Caki2 (cell line): ENCODE measurements at places on chromosomes 11 and 22. TPM values are rescaled to one million over a fixed set of nuclear protein-coding genes. Genes with fewer than 3 reads are reported as not detected.

Gene OTOG
- not detected in 2 replicates for total RNA-seq

DNA sequence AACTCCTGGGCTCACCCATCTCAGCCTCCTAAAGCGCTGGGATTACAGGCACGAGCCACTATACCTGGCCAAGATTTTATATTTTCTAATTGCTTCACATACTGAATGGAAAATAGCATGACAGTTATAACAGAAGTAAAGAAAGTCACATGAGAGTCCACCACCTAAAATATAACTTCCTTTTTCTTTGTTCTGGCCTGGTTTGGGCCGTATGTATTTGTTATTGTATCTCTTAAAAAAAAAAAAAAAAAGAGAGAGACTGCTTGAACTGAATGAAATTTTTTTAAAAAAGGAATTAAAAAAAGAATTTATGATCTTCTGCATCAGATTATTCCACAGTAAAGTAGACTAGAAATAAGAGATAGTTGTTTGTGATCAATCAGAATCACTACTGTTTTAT lies 86.0 kb upstream of the GRIK4 start:
- DNase-seq: no peak

DNA sequence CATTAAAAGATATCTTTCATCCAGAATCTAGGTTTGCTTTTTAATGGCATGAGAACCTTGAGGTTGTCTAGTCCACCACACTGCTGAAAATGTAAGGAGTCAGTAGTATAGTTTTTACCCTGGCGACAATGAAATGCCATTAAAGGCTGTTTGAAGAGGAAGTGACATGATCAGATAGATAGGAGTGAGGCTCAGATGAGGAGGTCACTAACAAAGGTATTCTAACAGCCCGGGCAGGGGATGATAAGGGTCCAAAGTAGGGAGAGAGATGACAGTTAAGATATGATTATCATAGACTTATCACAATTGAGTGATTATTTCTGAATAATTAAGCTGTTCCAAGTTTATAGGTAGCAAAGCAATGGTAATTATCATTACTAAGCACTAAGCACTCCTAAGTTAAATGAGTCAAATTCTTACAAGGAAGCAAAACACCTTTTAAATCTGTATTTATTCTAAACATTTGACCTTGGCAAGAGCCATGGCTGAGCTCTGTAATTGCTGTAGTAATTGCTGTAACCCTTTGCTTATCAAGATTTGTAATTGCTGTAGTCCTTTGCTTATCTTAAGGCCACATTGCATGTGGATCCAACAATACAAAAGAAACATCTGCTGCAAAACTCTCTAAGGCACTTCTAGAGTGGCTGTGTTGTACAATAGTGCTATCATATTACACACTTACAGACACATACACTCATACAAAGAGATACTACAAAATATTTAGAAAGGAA lies 92.6 kb downstream of the ENTHD1 start:
- DNase-seq: no peak

DNA sequence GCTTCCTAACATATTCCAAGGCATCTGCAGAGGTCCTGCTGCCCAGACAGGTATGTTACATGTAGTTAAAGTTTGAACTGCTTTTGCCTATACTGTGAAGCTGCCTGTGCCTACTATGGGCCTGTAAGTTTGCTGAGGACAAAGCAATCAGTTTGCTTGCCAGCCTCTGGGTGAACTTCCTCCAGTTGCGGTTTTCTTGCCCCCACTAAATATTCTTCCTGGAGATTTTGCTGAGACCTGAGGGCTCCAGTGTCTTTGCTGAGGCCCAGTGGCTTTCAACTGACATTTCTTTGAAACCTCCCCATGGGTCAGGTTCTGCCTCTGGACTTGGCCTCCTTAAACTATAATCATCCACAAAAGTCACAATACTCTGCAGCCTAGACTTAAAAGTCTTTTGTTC lies 29.6 kb upstream of the MMP20 start:
- no peak for DNase-seq

GRCh38 chr11:35363854-35364780 lies 55.2 kb downstream of the SLC1A2 start:
- peak; percentile 31 for DNase-seq

DNA sequence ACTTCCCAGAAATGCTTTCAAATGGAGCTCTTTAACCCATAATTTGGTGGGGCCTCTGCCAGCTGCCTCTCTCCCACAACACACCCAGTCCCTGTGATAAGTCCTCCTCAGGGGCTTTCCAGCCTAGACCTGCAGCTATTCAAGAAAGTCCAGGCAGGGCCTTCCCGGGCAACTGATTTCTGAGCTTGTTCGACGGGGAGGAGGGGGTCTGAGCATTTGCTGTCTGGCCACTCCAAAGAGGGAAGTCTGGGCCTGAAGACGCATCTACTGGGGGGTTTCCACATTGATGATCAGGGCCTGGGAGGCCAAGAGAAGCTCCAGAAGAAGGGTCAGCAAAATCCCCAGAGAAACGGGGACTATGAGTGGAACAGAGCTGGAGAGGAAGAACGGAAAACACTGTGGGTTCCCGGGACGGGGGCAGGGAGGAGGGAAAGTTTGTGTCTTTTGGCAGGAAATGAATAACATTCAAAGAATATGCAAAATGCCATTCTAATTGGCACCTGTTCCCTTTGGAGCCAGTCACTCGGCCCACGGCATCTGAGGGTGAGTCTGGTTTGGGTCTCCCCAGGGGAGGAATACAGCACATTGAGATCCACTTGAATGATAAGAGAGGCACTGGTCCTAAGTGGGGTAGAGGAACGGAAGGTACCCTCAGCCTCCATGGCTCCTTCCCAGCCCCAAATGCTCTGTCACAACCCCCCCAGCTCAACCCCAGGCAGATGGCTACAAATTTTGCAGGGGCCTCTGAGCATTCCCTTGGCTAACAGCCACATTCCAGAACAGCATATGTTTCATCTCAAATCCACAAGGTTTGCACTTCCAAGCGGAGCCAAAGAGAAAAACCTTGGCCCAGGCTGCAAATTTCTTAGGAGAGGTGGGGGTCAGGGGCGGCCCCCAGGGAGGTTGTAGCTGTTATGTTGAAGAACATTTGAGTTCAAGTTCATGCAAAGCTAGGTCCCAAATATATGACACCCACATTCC lies 72.0 kb downstream of the RPUSD4 start:
- DNase-seq: no peak
